ENCODE measurements at places on chromosomes 6 and 20.

GRCh38 chr6:26223650-26224546 lies 136.7 kb downstream of the HFE start:
- peak; percentile 87 for DNase-seq

GRCh38 chr6:137219664-137220252 lies 573 bp upstream of the IFNGR1 start:
- DNase-seq: no peak

DNA sequence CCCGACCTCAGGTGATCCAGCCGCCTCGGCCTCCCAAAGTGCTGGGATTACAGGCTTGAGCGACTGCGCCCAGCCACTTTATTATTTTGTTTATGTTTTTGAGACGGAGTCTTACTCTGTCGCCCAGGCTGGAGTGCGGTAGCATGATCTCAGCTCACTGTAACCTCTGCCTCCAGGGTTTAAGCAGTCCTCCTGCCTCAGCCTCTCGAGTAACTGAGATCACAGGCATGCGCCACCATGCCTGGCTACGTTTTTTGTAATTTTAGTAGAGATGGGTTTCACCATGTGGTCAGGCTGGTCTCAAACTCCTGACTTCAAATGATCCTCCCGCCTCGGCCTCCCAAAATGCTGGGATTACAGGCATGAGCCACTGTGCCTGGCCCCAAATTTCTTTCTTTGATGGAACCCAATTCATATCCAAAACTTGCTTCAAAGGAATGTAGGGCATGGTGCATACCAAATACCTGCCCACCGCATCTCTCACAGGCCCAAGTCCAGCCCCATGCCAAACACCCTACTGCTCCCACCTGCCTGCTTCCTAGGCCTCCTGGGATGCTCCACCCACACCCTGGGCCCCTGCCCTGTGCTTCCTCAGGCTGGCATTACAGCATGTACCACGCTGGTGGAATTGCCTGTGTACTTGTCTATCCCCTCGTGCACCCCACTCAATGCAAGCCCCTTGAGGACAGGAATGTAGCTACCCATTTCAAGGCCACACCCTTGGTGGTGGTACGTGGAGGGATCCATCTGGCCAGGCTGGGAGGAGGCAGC lies 4.9 kb upstream of the HMGA1 start:
- DNase-seq: no peak

- no peak for DNase-seq
These were observed 77.5 kb downstream of the ATXN1 start for GRCh38 chr6:16683641-16684194.

GRCh38 chr6:113148566-113148965 lies 708.6 kb upstream of the MARCKS start:
- no peak for DNase-seq

GRCh38 chr6:41335296-41335695 lies at the start of gene NCR2:
Gene NCR2 (plus strand): TSS chr6:41335608. CDS start chr6:41335877, 269 bp downstream.
- no peak for DNase-seq

DNA sequence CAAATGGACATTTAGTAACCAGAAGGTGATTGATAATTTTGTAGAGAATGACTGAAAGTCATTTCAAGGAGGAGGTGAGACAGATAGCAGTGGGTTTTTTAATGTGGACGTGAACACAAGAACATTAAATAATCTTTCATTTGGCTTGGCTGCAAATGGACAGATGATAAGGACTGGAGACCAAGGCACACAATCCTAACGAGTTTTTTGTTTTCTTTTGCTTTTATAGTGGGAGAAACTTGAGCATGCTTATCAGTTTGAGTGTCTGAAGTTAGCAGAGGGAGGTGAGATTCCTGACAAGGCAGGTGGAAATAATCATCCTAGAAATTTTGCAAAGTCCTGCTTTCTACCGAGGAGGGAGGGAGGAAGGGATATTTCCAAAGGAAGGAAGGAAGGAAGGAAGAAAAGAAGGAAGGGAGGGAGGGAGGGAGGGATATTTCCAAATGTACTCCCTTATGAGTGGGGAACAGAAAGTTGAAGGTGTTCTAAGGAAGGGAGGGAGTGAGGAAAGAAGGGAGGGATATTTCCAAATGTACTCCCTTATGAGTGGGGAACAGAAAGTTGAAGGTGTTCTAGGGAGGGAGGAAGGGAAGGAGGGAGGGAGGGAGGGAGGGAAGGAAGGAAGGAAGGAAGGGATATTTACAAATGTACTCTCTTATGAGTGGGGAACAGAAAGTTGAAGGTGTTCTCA lies 63.1 kb downstream of the RNF217 start:
- no peak for DNase-seq

DNA sequence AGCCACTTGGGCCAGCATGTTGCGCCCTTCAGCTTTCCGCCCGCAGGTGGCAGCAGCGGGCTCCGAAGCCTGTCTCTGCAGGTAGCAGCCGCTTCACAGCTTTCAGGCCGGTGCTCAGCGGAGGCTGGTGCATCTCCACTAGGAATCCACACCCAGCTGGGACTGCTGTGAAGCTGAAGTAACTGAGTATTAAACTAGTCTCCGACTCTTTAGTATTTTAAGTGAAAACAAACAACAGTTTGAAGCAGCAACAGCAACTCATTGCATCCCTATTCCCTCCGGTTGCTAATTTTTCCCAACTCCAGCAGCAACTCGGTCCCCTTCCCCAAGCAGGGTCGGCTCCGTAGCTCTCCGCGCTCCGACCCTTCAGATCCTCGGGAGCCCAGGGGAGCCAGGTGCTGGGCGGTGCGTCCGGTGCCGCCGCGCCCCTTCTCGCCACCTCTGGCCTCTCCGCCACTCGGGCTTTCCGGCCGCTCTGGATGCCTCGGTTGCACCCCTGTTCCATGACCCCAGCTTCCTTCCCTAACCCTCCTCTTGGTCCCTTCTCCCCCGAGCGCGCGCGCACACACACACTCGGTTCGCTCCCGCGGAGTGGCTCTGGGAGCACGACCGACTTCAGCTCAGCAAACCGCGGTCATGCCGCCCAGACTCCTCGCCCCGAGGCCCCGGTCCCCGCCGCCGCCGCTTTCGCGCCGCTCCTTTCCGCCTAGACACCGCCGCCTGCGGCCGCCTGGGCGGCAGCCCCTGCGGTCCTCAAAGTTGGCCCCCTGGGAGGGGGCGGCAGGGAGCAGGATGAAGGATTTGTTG lies 765 bp upstream of the NKAIN2 start:
- peak; percentile 34 for DNase-seq

DNA sequence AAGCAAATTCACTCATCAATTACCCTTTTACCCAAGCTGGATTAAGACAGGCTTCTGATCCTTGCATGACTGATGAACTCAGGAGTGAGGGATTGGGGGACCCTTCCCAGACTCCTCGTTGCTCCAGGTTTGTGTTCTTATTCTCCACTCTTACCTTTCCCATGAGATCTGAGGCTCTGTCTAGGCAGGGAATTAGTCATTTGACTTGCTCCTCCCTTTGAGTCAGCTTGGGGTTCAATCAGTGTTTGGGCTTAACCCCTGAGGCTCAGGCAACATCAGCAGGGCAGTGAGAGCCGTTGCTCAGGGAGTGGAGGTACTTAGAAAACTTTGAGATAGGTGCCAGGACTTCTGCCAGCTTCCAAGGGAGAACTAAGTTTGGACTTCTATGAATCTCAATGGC lies 20.7 kb upstream of the TOX2 start:
- DNase-seq: no peak

DNA sequence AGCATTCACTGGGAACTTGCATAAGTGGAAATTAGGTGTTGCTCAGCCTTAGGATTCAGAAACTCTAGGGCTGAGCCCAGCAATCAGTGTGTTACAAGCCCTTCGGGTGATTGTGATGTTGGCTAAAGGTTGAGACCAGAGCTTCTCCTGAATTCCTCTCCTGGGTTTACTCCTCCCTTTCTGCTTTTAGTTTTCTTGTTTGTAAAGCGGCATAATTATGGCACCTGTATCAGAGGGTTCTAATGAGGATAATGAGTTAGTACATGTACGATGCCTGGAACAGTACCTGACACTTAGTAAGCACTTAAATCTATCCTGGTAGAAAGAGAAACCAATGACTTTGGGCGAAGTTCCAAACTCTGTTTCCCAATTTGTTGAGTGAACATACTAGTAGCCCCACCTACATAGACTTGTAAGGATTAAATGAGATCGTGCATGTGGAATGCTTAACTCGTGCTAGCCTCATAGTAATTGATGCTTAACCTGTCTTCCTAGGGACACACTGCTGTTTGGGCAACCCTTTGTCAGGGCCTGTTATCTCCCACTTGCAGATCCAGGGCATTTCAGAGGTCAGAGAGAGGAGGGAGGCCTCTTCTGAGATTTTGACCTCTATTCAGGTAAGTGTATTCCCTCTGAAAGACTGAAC lies 932 bp upstream of the EZR start:
- no peak for DNase-seq

DNA sequence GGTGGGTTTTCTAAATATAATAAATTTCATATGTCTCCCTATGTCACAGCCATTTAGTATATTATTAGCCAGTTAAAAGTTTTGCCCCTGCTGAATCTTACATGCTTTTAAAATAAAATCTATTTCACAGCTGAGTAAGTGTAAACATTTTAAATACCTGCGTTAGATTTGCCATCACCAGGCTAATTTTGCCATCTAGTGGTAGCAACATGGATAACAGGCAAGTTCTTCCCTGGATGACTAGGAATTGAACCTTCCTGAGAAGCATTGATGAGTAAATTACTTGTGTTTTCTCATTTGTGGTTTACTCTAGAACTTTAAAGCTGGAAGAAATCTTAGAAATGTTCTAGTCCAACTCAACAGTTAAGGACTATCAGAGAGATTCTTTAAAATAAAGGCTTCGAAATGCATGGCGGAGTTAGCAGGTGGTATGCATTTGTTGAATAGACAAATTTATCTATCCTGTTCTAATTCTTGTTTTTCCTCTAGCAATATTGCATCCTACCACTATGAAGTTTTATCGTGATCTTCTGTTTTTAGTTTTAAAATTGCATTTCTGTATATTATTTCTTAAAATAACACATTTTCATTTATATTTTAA lies 2.6 kb downstream of the PRSS35 start:
- DNase-seq: peak; percentile 24

- no peak for DNase-seq
These were observed 37.6 kb downstream of the NR2E1 start for GRCh38 chr6:108203189-108204112.

DNA sequence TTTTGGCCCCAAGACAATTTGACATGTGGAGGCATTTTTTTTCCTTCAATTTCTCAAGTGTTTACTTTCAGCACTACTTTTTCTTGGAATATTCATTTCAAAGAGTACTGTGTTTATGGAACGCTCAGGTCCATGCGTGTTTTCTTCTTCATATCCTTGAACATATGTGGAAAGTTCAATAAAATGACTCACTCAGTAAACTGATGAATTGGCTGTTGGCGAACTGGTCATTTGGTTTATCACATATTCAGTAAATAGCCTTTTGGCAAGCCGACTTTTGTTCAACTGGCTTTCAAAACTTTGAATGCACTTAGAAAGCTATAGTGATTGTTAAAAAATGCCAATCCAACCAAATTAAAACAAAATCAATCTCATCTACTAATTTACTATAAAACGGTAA lies 964.6 kb upstream of the SLC35B3 start:
- no peak for DNase-seq

GRCh38 chr6:155599561-155599960 lies 143.9 kb upstream of the NOX3 start:
- DNase-seq: no peak

- no peak for DNase-seq
These were observed 91.0 kb upstream of the SLC24A3 start for GRCh38 chr20:19121463-19121862.

DNA sequence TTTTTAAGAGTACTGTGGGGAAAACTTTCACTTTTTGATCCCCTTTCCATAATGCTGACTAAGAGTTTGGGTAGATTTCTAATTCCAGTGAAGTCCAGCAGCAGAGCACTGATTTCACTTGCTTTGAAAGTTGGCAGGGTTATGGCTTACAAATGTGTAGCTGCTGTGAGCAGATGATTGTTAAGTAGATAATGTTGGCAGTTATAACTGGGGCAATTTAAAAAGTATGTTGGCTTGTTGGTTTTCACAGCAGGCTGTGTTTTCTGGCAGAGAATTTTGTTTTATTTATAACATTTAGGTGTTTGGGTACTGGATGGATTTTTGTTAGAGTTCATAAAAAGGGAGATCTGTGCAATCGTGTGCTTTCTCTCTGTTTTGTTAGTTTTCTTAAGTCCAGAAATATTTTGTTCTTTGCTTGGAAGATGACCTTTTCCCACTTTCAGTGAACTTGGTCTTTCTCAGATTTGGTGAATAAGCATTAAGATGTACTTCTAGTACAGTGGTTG lies 31.4 kb downstream of the AFDN start:
- DNase-seq: no peak

Data from CD4-positive, alpha-beta memory T cell (primary cell).